Fibroblast of skin of scalp (primary cell): ENCODE measurements at places on chromosomes 7 and 10.
A peak's percentile ranks its signal among the peaks of the same experiment; 100 is the strongest.

- peak; percentile 5 for DNase-seq
Measured at GRCh38 chr7:13179011-13179582, 491.7 kb downstream of the ARL4A start.

GRCh38 chr10:73969224-73969841 is 28.6 kb upstream of the VCL start:
- DNase-seq: peak; percentile 29

- DNase-seq: no peak
Measured at GRCh38 chr7:70492625-70493024, 639.3 kb upstream of the GALNT17 start.

- no peak for DNase-seq
Measured at GRCh38 chr10:11910102-11910501, 86.9 kb downstream of the PROSER2 start.

DNA sequence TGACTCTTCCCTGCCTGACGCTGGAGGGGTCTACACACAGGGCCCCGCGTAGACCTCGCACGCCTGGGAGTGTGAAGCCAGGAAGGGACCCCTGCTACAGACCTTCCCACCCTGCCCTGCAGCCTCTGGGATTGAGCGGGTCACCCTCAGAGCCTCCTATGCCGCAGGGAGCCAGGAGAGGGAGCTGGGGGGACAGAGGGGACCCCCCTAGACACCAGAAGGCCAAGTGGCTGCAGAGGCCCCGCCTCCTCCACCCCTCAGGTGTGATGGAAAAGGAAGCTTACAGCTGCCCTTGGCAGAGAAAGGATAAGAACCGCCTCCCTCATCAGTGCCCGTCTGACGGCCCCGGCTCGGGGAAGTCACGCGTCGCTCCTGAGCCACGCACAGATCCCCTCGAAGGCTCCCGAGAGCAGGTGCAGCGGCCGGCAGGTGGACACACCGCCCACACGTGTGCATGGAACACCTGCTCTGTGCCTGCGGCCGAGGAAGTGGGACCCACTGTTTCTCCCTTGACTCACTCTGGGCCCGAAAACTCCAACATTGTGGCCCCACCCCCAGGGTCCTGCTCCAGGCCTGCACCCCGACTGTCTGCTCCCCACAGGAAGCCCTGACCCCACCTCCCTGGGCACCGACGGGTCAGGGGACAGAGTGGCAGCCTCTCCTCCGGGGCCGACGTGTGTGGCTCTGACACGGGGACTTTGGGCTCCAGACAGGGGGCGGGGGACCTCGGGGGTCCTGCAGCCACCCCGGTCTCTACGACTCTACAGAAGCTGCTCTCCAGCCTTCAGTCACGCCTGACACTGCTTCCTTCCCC is 73.3 kb downstream of the MICALL2 start:
- no peak for DNase-seq

DNA sequence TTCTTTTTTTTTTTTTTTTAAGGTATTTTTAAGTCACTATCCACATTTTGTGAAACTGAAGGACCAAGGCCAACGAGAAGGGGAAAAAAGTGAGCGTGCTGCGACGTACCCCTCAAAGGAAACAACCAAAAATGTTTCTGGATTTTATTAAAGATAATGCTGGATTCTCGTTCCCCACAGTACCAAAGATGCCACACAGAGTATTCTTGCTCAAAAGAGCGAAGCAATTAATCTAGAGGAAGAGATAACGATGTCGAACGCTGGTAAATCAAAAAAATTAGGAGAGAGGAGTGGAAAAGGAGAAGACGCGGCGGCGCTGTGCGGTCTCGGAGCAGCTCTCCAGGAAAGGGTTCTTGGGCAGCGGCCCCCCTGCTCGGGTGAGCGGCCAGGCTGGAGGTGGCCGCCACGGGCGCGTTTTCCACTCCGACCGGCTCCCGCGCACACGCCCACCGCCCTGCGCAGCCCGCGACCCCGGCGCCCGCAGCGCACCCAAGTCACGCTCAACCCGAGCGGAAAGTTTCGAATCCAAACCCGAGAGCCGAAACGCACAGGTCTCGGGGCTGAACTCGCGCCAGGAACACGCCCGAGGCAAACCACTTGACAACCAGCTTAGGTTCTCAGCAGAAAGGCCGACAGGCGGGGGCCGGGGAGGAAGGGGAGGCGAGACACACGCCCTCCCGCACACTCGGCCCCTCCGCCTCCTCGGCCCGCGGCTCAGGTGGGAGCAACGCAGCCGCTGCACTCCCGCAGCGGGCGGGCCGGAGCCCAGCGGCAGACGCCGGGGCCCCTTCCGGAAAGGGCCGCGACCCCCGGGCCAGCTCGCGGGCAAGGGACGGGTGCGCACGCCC is 989 bp downstream of the SRPK2 start:
- DNase-seq: peak; percentile 36

DNA sequence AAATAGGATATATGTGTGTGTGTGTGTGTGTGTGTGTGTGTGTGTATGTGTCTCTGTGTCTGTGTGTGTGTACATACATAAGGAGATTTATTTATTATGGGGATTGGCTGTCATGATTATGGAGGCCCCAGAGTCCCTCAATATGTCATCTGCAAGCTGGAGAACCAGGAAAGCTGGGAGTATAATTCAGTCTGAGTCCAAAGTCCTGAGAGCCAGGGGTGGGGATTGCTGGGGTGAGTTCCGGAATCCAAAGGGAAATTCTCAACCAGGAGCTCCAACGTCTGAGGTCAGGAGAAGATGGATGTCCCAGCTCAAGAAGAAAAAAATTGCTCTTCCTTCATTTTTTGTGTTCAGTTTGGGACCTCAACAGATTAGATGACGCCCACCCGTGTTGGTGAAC is 50.7 kb upstream of the PLPP4 start:
- no peak for DNase-seq

DNA sequence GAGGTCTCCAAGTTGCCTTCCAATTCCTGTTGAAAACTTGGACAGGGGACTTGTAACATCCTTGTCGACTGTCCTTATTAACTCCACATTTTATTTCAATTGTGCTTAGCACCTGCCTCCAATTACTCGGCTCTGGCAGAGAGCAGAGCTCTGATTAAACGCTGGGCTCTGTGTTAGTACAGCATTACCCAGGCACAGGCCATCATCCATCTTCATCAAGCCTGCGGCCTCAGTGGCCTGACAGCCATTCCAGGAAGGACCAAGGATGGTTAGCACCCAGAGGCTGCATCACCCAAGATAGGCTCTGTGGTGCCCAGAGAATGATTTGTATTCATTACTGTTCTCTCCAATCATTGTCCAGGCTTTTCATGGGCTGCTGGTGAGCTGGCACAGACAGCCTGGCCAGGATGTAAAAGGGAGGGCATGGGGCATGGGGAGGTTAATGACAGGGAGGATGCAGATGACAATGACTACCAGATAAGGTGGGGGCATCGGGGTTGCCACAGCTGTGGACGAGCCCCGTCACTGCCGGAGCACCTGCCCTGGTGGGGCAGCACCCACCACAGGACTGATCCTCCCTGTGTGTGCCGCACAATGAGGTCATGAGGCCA is 123.3 kb downstream of the PTPN20 start:
- DNase-seq: no peak

DNA sequence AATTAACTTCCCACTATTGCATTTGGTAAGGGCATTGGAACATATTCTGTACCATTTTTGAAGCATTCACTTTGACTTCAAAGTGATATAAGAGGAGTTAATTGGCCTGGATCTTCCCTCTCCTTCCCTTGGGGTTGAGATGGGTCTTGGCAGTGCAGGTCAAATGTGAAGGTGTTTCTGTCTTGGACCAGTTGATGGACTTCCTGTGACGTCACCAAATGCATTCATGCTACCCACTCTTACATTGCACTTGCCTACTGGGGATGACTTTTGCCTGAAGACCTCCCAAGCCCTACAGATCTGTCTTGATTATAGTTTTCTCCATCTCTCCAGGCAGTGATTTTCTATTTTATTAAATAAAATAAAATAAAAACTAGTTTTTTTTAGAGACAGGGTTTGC is 221.5 kb downstream of the BUB3 start:
- DNase-seq: no peak

- DNase-seq: no peak
Measured at GRCh38 chr7:137953665-137954470, 48.0 kb downstream of the CREB3L2 start.

GRCh38 chr7:103912891-103913605 is 76.4 kb downstream of the RELN start:
- DNase-seq: peak; percentile 1
